ENCODE measurements at places on chromosomes 12 and 14.

DNA sequence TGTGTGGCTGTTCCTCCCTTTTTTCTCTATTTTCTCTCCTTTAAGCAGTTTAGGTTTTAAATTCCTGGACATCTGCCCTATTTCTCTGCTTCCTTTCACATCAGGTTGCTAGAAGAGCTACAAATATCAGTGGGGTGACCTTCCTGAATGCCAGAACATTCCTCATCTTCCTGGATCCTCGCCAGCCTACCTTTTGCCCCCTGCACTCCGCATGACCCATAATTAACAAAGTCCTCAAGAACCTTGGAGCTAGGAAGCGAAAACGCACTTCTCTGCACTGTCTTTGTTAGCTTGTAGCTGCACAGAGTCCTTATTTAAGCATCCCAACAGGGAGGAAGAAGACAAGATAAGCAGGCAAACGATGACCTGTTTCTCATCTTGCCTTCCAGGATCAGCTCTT is 30.5 kb downstream of the VDR start:
- no peak for DNase-seq

GRCh38 chr12:93192878-93193277 is 184.8 kb upstream of the NUDT4 start:
- DNase-seq: no peak

DNA sequence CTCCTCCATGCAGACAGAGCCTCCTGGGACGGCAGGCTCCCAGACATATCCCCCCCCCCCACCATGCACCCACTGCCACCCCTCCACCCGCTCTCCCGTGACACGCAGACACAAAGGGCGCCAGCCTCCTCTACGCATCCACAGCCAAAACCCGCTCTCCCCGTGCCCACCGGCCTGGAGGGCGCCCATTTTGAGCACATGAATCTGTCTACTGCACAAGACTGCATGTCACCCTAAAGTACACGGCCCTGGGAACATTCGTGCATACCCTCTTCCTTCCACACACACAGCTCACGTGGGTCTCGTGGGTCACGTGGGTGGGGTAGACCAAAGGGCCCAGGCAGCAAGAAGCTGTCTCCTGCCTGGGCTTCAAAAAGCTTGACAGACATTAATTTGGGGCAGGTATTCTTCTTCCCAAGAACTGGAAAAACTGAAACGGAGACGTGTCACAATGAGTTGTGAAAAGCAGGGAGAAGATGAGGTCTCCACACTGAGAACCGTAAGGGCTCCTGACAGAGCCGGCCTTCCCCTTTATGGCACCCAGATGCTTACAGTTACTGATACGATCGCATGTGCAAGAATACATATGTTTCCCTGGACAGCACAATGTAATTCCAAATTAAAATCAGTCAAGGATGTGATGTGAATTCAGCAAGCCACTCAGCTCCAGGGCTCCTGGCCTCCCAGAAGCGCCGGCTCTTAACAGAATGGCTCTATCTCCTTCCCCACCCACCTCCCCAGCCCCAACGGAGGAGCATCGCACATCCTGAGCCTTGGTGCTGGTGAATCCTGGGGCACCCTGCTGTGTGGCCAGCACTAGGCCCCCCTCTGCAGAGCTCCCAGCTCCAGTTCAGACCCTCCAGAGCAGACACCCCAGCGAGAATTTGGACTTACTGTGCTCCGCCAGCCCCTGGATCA is 1.9 kb downstream of the TGFB3 start:
- DNase-seq: no peak

DNA sequence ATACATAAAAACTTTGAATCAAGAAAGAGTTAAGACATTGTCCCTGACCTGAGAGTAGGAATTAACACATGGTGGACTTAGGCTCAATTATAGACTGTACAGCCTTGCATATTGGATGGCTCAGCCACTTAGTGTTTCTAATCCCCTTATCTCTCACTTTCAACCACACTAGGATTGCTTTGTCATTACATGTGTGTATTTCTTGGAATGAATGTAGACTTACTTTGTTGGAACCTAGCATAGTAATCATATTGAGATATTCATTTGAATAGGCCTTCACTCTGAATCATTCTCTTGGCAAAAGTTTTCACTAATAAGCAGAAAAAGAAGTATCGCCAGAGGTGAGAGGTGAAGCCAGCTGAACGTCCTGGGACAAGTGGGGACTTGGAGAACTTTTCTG is 1973.9 kb upstream of the FLRT2 start:
- DNase-seq: no peak

GRCh38 chr12:113933201-113933786 is 32.8 kb downstream of the RBM19 start:
- no peak for DNase-seq

DNA sequence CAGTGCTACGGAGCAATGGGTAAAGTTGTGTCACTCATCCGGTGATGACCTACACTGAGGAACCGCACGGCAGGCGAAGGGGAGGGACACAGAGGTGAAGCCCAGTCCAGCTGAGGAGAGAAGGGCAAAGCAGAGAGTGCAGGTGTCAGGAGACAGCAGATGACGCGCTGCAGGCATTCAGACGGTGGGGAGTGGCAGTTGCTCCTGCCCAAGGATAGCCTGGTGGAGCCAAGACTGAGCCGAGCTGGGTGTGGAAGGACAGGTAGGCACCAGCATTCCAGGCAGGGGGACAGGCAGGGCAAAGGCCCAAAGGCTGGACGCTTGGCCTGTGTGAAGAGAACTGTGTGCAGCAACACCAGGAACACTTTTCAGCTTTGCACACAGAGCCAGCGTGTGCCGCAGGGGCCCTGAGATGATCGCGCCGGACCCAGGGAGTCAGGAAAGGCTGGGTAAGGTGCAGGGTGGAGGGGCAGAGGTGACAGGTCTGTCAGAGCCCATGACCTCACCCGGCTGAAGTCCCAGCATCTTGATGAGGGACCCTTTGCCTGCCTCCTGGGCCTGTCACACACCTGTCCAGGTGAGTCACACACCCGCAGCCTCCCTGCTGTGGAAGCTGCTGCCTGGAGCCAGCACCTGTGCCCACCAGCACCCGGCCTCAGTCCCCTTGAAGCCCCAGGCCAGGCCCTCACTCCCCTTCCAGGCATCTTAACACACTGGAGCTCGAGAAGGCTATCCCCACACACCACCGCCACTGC is 48.4 kb downstream of the TSPAN11 start:
- DNase-seq: no peak

DNA sequence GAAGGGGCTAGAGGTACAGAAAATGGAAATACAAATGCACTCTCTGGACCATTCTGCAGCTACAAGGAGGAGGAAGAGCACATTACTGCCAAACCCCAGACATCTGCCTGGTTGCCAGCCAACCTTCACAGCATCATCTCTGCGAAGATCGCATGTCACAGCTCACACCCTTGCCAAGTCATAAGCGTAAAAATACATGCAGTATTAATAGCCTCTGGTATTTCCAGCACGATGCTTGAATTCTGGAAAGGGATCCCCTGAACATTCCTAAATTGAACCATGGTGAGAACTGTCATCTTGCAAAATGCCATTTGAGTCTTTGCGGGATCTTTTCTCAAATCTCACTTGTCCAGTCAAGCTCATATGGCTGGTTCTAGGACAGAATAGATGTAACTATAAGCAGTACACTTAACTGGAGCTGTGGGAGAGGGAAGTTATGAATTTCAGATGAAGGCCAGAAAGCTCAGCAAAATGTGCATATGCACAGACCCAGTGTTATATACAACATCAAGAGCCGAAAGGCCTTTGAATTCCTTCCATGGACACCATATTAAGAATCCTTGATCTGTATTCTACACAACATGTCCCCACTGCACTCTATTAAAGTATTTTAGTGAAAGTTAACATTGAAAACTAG is 211.6 kb downstream of the DUSP6 start:
- no peak for DNase-seq

GRCh38 chr12:92027701-92028440 is 117.8 kb downstream of the BTG1 start:
- no peak for DNase-seq

DNA sequence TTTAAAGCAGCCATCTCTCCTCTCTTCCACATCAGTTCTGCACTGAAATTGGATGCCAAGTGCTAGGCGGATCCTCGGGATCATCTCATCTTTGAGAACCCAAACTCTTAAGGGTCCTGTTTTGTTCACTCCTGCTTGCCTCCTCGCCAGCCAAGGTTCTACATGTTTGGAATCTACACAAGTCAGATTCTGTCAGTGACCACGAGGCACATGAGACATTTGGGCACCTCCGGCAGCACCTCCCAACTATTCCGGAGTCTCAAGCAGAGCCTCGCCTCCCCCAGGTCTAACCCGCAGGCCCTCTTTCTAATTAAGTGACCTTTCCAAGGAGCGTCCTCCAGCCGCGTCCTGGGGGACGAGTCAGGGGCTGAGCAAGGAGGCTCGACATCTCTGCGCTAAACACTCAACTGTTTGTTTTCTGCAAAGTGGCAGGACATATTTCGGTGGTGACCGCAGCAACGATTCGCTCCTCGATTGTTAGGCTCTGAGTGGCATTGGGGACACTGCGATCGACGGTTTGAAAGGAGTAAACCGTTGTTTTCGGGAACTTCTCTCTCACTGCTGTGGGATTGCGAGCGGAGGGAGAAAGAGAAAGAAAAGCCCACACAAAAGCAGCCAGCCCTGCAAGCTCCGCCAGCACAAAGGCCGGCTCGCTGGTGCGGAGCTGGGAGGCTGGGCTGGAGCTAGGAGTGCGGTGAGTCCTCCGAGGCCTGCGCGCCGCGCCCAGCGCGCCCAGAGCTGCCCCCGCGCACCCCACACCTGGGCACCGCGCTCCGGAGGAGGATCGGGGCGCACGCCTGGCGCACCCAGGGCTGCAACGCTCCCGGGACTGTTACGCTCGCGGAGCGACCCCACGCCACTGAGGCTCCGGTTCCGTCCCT is 640 bp downstream of the ARMH4 start:
- no peak for DNase-seq

DNA sequence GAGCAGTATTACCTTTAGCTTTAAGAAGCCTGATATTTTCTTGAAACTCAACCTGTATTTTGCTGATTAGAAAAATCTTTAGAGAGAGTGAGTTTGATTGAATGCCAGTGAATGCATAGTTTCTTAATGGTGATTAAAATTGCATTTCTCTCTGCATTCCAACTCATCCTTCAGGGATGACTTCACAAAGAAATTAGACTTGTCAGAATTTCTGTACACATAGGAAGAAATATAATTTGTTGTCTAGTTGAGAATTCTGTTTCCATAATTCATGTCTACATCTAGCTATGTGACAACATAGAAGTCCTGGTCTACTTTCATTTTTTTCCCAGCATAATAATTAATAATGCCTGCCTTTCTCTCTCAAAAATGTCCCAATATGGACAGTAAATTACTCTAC is 136.6 kb downstream of the OTOGL start:
- no peak for DNase-seq
